ENCODE measurements at places on chromosomes 7 and 10.

- no peak for DNase-seq
These were observed 193.5 kb upstream of the NEBL start for GRCh38 chr10:21090609-21091082.

GRCh38 chr7:22633954-22634474 lies 93.0 kb upstream of the IL6 start:
- no peak for DNase-seq

DNA sequence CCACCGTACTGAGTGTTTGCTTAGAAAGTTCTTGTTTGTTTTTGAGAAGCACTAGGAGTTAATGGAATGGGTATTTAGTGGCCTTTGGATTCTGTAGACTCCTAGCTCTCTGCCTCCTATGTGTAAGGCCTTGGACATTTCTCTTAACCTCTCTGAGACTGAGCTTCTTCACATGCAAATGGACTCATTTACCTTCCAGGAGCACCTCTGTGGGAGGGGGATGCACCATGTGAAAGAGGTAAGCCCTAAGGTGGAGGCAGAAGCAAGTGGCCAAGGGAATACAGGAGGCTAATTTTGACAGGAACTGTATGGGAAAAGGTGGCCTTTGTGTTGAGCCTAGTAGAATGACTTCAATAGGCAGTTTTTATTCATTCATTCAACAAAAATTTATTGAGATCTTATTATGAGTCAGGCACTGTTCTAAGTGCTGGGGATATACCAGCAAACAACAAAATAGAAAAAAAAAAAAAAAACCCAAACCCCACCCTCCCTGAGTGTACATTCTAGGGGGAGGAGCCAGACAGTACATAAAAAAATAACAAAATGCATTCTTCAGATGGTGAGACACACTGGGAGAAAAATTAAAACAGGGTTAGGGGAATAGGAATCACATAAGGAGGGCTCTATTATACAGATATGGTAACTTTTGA lies 9.2 kb upstream of the EPHA1 start:
- no peak for DNase-seq

GRCh38 chr10:113020475-113020753 lies 70.4 kb downstream of the TCF7L2 start:
- no peak for DNase-seq

- no peak for DNase-seq
These were observed 18.6 kb upstream of the MTPN start for GRCh38 chr7:135995748-135996147.

DNA sequence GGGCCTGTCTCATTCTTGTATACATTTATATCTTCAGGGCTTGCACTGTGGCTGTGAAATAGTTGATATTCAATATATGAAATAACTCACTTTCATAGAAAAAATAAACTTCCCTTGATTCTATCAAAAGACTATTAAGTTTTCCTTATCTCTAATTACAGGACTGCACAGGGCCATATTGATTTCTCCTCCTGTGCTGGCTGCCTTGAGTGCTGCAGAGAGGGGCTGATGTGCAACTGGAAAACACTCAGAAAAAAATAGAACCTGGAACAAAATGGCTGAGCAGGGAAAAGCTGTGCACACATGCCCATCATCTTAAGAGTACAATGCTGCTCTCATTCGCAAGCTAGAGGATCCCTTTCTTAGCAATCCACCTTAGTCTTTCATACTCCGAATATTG lies 5.9 kb upstream of the HDAC9 start:
- DNase-seq, result no peak

- DNase-seq, result no peak
These were observed 91.0 kb downstream of the MYL10 start for GRCh38 chr7:101537935-101538595.

GRCh38 chr10:132137111-132138072 lies 49.4 kb upstream of the DPYSL4 start:
- DNase-seq, result no peak

GRCh38 chr10:88041243-88042159 lies 178.1 kb downstream of the PTEN start:
- no peak for DNase-seq

DNA sequence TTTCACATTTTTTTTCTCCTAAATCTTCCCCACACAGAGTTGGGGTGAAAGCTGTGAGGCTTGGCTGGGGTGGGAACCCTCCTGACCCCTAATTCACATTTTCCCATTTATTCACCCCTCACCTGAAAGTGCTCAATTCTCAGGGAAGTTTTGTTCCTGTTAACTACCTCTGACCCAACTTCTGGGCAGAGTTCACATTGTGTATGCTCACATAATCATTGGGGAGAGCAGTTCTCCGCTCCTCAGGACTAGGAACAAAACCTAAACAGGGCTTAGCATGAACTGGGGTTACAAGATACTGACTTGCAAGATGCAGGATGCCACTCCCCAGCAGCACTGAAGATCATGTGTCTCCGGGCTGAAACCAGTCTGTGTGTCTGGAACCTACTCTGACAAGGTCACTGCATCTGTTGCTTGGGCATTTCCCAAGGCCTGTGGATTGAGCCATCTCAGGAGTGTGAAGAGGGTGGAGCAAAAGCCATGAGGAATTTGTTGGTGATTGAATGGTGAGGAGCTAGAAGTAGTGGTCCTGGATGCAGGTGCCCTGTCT lies 258.1 kb upstream of the IGFBP3 start:
- DNase-seq, result no peak

DNA sequence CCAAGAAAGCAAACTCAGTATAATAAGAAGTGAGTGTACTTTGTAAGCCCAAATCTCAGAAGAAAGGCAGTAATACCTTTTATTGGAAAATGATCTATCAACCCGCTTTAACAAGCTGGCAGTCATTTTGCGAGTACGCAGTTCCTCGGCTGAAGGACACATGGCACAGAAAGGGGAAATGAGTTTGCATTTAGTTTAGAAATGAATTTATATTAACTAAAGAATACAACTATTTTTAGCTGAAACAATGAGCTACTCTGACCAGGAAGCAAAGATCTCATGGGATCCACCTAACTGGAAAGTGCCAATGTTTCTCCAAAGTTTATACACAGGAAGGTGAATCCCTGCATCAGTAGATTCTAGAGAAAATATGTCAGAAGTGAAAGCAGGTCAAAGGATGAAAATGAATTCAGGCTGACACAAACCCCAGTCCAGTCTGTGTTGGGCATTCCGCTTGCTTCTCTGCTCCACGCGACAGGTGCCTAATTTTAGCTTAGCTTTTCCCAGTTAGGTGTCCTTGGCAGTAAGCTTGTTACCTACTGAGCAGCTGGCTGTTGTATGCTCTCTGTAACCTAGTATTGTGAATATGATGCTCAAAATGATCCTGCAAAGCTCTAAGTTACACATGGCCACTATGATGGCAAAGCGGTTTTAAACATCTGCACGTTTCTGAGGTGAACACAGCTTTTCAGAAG lies 112.8 kb downstream of the LARP4B start:
- no peak for DNase-seq

- no peak for DNase-seq
These were observed 205.6 kb upstream of the PFKP start for GRCh38 chr10:2861632-2862210.

DNA sequence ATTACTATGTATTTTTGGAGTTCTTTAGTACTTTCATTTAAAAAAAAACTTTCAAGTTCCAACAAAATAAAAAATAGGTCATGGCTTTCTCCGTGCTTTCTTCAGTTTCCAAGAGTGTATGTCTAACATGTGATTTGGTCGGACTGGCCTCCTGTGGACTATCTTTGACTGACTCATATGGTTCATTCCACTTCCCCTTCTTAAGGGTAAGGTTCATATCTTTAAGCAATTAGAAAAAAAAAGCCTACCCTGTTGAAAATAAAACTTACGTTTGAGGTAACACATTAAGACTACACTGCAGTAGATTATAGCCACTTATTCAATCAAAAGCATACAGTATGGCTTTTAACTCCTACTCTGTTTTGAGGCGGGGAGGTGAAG lies 112.8 kb upstream of the AHR start:
- no peak for DNase-seq

DNA sequence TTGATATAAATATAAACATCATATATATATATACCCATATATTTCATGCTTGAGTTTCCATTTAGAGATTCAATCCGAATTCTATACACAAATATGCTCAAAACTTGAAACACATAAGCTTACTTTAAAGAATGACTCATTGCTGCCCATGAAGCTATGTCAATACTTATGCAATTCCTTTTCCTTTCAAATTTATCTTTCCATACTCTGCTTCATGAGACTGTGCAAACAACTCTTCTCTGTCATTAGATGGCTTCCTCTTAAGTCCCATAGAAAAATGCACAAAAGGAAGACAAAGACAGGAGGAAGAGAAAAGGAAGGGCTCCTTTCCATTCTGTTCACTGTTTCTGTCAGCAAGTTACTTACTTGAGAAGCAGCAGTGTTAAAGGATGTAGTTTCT lies 895.7 kb upstream of the SORCS1 start:
- DNase-seq, result no peak
